Activated naive CD4-positive, alpha-beta T cell treated with anti-CD3 and anti-CD28 coated beads, Interleukin-2, amount 50 U/mL, for 72 hours (primary cell): ENCODE measurements at places on chromosomes 16 and 17.

DNA sequence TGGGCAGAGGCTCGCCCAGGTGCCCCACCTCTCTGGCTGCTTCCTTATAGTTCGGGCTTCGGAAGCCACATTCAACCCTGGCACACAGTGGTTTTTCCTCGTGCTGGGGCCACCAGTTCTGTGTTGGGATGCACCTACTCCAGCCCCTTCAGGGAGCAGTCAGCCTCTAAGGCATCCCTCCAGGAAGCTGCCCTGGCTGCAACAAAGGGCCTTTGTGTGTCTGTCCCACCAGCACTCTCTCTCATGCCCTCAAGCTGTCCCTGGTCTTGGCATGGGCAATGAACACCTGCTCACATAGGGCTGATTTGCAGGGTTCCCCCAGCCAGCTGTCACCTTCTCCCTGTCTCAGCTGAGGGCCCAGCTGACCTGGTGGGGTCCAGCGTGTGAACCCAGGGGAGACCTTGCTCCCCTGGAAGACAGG lies 754 bp upstream of the NOXO1 start:
- no peak for DNase-seq

DNA sequence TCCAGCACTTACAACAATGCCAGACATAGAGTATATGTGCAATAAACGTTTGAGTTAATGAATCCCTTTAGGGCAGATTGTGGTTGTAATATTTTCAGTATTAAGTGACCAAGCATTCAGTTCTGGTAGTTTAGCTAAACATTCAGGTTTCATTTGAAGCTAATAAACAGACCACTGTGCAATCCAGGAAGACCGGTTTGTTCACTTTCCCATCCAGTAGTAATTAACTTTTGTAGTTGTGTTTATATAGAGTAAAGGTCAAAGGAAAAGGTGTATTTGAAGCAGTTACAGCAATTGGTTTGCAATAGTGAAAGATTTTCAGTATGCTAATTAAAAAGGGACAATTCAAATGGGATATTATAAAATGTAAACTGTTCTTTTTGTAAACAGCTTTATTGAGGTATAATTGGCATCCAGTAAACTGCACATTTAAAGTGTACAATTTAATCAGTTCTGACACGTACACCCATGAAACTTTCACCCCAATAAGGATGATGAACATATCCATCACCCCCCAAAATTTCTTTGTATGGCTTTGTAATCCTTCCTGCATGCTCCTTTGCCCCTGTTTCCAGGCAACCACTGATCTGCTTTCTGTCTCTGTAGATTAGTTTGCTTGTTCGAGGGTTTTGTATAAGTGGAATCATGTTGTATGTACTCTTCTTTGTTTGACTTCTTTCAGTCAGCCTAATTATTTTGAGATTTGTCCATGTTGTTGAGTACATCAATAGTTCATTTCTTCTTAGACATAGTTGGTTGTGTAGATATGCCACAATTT lies 26.3 kb downstream of the MRTFB start:
- DNase-seq, result no peak

- no peak for DNase-seq
Measured at GRCh38 chr16:27676839-27677238, 126.9 kb downstream of the KATNIP start.

GRCh38 chr16:30054451-30054850 lies 11.1 kb upstream of the ALDOA start:
- no peak for DNase-seq

DNA sequence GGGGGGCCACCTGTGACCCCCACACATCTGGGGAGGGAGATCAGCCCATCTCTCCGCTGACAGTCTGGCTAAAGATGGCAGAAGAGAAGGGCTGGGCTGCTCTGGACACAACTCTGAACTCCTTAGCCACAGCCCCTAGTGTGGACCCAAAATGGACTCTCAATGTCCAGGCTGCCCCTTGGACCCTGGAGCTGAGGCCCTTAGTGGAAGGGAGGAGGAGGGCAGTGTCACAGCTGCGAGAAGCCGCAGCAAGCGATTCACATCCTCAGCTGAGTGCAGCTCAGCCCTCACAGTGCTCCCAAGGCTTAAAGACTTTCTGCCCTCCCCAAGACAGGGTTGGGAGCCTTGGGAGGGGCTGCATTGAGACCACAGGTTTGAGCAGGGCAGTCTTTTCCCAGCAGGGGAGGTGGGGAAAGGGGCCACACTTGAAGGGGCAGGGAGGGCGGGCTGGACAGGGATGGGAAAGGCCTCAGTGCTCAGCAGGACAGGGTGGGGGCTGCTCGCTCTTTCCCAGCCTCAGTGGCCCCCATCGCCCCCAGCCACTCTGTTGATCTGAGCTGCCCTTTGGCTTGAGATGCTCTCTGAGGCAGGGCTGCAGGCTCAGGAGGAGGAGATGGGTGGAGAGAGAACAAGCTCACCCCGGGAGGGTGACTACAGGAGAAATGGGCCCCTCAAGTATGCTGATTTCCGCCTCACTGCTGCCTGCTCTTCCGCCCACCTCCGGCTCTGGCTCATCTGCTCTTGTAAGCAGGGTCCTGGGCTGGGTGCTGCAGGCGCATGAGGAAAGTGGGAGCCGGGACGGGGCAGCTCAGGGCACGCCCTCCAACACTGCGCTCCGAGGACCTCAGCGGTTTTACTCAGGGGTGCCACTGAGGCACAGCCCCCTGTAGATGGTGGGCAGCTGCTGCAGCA lies 50.9 kb upstream of the MTSS2 start:
- DNase-seq, result no peak

DNA sequence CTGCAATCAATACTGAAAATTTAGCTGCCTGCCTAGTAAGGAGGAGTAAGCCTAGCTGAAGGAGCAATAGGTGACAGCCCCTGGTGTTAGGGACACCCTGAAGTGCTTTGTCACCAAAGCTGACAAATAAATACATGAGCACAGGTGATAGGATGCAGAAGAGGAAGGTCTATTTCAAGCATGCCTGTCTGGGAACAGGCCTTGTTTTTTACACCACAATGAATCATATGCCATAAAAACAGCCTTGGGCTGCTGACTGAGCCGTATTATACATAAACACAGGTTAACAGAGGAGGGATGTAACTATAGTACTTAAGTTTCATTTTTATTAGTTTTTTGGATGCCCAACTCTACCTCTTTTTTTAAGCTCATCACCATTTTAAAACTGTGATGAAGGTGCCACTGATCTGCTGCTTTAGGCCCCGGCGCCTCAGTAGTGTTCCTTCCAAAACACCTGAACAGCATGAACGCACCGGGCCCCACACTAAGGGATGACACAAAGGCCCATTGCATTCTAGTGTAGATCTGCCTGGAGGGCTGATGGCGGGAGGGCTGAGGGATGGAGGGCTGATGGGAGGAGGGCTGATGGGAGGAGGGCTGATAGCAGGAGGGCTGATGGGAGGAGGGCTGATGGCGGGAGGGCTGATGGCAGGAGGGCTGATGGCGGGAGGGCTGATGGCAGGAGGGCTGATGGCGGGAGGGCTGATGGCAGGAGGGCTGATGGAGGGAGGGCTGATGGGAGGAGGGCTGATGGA lies 150.3 kb downstream of the AATF start:
- DNase-seq, result no peak

GRCh38 chr17:72700226-72700625 lies 392.3 kb downstream of the SLC39A11 start:
- DNase-seq, result no peak
